ENCODE measurements at places on chromosomes 4 and X.

DNA sequence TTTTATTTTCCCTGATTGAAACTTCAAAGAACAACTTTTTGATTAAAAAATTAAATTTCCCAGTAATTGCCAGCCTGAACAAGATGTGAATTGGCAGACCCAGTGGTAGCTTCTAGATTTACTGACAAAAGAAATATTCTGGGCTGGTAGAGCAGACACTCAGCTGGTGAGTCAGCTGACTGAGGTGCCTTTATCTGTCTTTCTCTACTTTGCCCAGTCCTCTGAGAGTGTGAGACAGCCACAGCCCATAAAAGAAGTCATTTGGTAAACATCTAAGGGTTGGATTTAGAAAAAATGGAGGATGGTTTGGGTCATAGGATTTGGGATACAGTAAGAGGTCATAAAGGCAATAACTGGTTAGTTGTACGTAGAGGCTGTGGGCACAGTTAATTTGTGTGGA is 54.5 kb downstream of the CCSER1 start:
- no peak for DNase-seq

GRCh38 chr4:87423317-87424098 is 1.1 kb downstream of the NUDT9 start:
- DNase-seq = no peak

GRCh38 chrX:44731160-44731559 is 112.7 kb upstream of the DUSP21 start:
- DNase-seq = no peak

- no peak for DNase-seq
These were observed 1.3 kb downstream of the RBM10 start for GRCh38 chrX:47146121-47146935.

DNA sequence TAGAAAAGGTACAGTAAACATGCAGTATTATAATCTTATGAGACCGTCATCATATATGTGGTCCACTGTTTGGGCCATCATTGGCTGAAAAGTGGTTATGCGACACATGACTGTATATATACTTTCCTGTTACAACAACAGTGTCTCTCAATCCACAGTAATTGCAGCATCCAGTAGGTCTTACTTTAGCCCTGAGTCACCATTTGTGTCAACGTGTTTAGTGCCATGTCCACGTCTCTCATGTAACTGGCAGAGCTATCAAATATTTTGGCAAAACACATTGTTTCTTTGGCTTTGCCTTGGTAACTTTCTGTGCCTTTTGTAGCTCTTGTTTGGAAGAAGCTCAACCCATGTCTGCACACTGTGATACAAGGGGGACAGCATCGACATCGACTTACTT is 73.8 kb downstream of the CD38 start:
- DNase-seq = no peak

GRCh38 chr4:112214390-112215264 is 17.0 kb upstream of the AP1AR start:
- DNase-seq = no peak

DNA sequence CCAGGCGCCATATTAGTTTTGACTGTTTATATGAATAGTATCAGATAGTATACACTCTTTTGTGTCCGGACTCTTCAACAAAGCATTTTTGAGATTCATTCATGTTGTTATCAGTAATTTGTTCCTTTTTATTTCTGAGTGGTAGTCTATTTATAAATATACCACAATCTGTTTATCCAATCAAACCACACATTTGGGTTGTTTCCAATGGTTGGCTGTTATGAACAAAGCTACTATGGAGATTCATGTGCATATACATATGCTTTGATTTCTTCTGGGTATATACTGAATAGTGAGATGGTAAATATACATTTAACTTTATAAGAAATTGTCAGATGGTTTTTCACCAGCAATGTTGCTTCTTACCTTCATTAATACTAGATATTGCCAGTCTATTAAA is 36.8 kb upstream of the TAPT1 start:
- DNase-seq = no peak

- DNase-seq = no peak
These were observed 27.6 kb downstream of the USP53 start for GRCh38 chr4:119240128-119240527.

GRCh38 chr4:111475666-111476065 is 669.6 kb upstream of the FAM241A start:
- no peak for DNase-seq
